ENCODE measurements at places on chromosomes 16 and 17.

GRCh38 chr16:12419987-12420386, 383.7 kb downstream of the CPPED1 start:
- DNase-seq, result no peak

DNA sequence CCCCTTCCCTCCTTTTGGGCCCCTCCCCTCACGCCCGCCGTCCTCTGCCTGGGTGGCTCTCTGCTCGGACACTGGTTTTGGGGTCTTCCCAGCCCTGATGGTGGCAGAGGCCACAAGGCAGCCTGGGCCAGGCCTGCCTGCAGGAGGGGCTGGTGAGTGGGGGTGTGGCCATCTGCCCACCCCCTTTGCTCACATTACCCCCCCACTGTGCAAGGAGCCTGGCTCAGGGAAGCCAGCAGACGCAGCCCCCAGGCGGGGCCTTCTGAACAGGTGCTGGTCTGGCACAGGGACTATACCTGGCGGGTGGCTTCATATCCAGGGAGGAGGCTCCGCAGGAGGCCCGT, 10.7 kb upstream of the ZFPM1 start:
- no peak for DNase-seq

DNA sequence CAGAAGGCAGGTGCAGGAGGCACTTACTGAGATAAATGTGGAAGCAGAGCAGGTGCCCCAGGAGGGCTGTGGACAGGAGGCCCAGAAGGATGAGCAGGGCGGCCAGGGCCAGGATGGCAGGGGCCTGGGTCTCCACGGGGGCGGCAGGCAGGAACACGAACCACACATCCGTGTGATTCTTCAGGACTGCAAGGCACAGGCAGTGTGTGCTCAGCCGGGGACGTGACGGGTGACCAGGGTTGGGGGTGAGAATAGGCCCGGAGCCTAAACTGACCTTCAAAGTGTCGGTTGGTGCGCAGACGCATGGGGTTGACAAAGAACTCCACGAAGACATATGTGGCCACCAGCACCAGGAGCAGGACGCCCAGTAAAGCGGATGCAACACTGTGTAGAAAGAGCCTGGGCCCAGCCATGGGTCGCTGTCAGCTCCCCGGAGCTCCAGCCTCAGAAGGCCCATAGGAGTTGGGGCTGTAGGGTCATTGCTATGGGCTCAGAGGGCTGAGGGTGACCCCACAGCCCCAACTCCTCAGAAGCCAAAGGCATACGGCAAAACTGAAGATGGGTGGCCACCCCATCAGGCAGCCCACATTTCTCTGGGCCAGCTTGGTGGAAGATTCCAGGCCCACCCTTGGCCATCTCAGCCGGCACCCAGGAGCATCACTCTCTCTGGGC, 5.4 kb upstream of the TPPP3 start:
- no peak for DNase-seq

DNA sequence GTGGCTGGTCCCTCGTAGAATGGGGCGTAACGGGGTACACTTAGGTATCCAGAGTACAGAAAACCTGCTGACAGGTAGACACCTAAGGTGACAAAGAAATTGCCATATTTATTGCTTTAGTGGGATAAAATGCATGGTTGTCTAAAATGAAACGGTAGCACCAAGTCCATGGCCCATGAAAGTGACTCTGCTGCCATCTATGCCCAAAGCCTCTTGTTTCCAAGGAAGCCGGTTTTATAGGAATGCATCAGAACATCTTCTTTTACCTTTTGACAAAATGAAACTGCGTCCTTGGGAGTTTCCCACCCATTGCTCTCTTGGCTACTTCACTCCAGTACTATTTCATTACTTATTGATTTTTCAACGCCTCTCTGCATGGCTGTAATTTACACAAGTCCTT, 151.3 kb upstream of the ZFHX3 start:
- no peak for DNase-seq

GRCh38 chr16:74721716-74722115, 21.1 kb upstream of the MLKL start:
- no peak for DNase-seq

- no peak for DNase-seq
Observed at GRCh38 chr17:68204736-68205135, 43.1 kb upstream of the AMZ2 start.

DNA sequence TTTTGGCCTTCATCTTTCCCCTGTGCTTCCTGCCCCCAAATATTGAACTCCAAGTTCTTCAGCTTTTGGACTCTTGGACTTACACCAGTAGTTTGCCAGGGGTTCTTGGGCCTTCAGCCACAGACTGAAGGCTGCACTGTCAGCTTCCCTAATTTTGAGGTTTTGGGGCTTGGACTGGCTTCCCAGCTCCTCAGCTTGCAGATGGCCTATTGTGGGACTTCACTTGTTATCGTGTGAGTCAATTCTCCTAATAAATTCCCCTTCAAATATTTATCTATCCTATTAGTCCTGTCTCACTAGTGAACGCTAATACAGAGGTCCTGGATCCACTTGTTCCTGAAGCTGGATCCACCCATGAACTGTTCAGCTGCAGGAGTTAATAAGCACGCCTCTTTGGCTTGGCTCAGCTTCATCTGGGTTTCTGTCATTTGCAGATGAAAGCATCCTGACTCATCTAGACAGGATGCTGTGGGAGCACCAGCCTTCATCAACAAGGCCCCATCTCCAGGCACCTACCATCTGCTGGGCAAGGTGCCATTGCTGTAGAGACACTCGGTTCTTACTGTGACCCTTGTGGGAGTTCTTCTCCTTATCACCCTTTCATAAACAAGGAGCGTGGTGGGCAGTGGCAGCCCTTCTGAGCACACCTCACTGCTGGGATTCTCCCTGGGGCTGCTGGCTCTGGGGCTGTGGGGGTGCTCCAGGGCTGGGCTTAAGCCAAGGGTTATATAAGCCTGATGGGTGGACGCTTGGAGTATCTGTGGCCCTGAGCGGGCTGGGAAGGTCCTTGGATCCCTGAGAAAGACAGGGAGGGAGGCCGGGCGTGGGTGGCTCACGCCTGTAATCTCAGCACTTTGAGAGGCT, 23.1 kb downstream of the LAT start:
- DNase-seq, result no peak

GRCh38 chr16:59205403-59205802, 471.3 kb upstream of the GOT2 start:
- no peak for DNase-seq

DNA sequence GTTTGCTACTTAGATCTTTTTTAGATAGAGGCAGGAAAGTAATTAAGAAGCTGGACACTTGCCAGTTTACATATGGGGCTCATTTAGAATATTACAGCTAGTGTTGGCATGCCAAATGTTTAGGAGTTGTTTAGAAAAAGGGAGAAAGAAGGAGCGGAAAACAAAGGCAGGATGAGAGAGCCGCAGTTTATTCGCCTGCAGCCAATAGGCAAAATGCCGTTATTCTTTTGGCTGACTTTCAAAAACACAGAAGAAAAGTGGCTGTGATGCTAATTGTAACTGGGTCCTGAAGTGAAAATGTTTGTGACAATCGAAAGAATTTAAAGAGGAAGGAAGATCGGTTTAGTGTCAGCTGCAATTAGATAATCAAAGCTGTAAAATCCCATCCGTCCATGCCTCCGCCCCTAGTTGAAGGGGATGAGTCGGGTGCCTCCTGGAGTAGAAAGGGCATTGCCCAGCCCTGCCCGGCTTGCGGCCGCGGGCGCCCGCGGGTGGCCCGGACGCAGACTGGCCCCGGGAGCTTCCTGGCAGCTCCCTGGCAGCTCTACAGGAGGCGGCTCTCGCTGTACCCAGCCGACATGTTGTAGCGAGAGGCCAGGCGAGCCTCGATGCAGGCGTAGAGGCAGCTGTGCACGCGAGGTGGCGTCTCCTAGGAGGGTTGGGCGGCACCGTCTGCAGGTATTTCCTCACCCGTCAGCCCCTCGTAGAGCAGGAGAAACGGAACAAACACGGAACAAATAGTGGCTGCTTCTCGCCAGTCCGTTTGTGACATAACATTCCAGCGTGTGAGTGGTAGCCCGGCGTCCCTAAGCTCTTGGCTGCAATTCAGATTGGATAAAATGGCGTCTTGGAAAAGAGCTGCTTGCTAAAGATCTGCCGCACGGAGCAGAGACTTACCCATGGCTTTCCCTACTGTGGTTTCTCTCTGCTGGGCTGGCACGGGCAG, 82.2 kb downstream of the TNRC6C start:
- no peak for DNase-seq

GRCh38 chr16:53881371-53881770, 177.4 kb downstream of the FTO start:
- peak; percentile 71 for DNase-seq

DNA sequence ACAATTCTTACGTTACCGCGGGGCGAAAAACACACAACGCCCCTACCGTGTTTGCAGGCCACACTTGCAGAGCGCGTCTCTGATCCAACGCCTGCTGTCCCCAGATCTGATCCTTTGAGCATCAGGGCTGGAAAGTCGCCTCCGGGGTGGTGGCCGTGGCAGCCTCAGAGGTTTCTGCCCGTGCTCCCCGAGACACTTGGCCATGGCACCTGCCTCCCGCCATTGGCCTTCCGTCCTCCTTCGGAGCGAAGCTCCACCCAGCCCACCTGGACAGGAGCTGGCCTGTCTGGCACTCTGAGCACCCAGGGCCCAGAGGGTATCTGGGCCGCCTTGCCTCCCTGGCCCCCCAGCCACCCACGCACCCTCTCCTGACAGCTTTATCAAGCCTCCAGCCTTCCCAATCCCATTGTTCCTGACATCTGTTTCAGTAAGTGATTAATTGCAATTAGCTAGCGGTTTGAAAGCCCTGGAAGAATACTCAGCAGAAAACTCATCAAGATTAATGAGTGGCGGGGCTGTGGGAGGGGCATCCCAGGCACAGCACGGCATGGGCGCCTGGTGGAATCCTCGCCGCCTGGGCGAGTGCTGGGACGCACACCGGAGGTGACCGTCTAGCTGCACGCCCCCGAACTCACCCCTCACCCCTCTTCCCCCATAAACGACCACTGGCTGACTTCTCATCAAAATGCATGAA, 181.5 kb upstream of the GSE1 start:
- DNase-seq, result no peak

- no peak for DNase-seq
Observed at GRCh38 chr16:54136276-54136625, 150.3 kb downstream of the IRX3 start.

DNA sequence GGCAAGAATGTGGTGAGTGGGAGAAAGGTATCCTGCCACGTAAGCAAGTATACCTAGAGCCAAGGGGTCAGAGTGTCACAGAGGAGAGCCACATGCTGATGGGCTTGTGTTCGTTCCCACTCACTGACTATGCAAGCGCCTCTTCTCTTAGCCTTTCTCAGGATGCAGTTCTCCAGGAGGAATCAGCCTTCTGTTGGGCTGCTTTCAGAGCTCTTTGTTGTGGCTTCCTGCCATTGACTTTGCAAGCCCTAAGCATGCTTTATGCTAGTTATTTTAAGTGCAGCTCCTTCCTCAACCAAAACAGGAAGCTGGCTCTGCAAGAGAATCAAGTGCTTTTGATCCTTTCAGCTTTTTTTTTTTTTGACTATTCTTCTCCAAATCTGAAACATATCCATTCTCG, 66.6 kb downstream of the SIAH1 start:
- no peak for DNase-seq

GRCh38 chr17:77209330-77209748, 68.6 kb downstream of the SEC14L1 start:
- DNase-seq, result no peak

- no peak for DNase-seq
Observed at GRCh38 chr16:72500545-72500944, 328.6 kb upstream of the PMFBP1 start.

DNA sequence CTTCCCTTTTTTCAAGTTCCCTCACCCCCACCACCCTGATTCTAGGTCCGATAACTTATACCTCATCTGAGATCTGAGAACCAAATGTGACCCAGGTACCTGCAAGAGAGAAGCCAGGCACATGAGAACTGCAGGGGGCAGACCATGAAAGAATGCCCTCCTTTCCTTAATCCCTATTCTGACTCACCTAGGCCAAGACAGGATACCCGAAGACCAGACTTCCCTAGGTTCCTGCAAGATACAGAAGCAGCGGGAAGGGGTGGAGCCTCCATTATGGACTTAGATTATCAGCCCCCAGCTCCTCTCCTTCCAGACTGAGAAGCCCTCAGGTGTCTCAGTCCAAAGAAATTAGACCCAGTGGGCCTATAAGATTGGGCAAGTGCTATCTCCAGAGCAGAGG, 2.1 kb downstream of the KCNAB3 start:
- no peak for DNase-seq

GRCh38 chr17:75853433-75853832, 1.7 kb downstream of the WBP2 start:
- DNase-seq, result no peak

DNA sequence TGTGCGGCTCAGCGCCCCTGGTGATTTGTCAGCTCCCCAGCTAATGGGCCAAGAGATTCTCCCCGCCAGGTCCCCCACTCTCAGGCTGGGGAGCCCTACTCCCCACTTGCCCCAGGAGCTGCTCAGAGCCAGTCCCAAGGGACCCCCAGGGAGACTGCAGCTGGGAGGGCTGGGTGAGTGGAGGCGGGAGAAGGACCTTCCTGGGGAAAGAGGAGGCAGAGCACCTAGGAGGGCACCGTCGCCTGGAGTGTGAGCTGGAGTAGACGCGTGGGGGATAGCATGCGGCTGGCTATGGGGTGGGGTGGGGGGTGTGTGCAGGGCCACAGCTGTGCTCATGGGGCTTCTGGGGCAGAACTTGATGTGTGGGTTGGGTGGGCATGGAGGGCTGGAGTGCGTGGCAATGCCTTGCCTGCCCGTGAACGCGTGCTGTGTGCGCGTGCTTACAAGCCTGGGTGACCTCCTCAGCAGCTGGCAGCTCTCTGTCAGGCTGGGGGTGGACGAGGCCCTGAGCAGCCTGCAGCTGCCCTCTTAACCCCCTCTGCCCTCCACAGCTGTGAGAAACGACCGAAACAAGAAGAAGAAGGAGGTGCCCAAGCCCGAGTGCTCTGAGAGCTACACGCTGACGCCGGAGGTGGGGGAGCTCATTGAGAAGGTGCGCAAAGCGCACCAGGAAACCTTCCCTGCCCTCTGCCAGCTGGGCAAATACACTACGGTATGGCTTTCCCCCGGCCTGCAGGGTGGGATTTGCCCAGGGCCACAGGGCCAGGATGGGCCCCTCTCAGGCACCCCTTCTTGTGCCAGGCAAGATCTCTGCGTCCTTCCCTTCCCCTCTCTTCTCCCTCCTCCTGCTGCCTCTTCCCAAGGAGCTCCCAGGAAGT, 12.9 kb downstream of the GJD3 start:
- no peak for DNase-seq

DNA sequence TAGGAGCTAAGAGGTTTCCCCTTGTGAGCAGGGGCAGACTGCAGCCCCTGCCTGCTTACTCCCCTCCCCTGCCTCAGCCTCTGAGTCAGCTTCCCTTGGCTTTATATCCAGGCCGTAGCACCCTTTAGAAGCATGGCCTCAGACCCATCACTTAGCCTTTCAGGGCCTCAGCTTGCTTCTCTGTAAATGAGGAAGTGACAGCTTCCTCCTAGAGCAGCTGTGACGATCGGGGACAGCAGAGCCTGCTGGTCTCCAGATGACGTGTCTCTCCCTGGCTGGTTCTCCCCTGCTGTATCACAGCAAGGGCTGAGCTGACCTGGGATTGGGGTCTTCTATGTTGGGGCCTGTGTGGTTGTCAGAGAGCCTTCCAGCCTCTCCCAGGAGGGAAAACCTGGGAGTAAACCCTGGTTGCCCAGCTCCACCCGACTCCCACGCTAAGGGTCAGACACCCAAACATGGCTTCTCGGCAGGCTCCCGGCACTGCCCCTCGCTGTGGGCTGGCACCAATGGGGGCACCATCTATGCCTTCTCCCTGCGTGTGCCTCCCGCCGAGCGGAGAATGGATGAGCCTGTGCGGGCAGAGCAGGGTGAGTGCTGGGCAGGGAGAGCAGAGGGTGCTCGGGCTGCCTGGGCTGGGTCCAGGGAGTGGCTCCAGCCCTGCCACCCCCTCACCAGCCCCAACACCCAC, 16.3 kb upstream of the MYO15B start:
- no peak for DNase-seq

Measured in AG09309 (cell line).